ENCODE measurements at places on chromosomes 1 and 21. TPM values are rescaled to one million over a fixed set of nuclear protein-coding genes. Genes with fewer than 3 reads are reported as not detected.

Gene CDK18
- total RNA-seq, result 0.62 TPM

Gene C1orf52
- total RNA-seq, result 15.2 TPM

Gene HYI
- total RNA-seq, result 46.8 TPM

Gene PLA2G2E
- total RNA-seq, result not detected

Gene OR2L8
- 0.25 TPM for total RNA-seq

Gene VAV3
- 0.77 TPM for total RNA-seq

Gene TACSTD2
- total RNA-seq, result 0.11 TPM

Gene FCGR1A
- total RNA-seq, result not detected

Gene PADI4
- total RNA-seq, result not detected

Gene NID1
- total RNA-seq, result 113 TPM

Gene NPL
- 2.0 TPM for total RNA-seq

Gene USH2A
- total RNA-seq, result under 0.01 TPM

Gene HCRTR1
- total RNA-seq, result not detected

Gene TNFRSF9
- total RNA-seq, result under 0.01 TPM

Gene FOXO6
- under 0.01 TPM for total RNA-seq

Gene PRAMEF17
- not detected for total RNA-seq

Gene ADCY10
- under 0.01 TPM for total RNA-seq

Gene LCE1E
- not detected for total RNA-seq

Gene CIART
- 12.4 TPM for total RNA-seq

Gene HSPB7
- 2.3 TPM for total RNA-seq

Gene FCRL2
- not detected for total RNA-seq

Gene SDC3
- 7.7 TPM for total RNA-seq

Gene KCNK1
- total RNA-seq, result 32.8 TPM

Gene GPR161
- 12.9 TPM for total RNA-seq

Gene ADAM15
- total RNA-seq, result 69.5 TPM

Gene AK4
- 24.6 TPM for total RNA-seq

Gene MRPS6
- total RNA-seq, result 40.6 TPM

Gene SPRR2B
- total RNA-seq, result not detected

Gene MROH7
- total RNA-seq, result 0.11 TPM

Gene BCAN
- total RNA-seq, result 0.11 TPM

Gene TMPRSS15
- total RNA-seq, result not detected

Gene ADORA1
- total RNA-seq, result 7.5 TPM

Gene MAP10
- 3.1 TPM for total RNA-seq

Gene TRIM63
- total RNA-seq, result 0.11 TPM

Gene TSACC
- not detected for total RNA-seq

Gene RGL1
- total RNA-seq, result 18.0 TPM

Gene PEAR1
- total RNA-seq, result 1.6 TPM

Gene MRPL55
- total RNA-seq, result 64.3 TPM

Gene PRKAA2
- 5.1 TPM for total RNA-seq

Gene AP4B1
- 29.9 TPM for total RNA-seq
